ENCODE measurements at places on chromosomes 3 and 15.

DNA sequence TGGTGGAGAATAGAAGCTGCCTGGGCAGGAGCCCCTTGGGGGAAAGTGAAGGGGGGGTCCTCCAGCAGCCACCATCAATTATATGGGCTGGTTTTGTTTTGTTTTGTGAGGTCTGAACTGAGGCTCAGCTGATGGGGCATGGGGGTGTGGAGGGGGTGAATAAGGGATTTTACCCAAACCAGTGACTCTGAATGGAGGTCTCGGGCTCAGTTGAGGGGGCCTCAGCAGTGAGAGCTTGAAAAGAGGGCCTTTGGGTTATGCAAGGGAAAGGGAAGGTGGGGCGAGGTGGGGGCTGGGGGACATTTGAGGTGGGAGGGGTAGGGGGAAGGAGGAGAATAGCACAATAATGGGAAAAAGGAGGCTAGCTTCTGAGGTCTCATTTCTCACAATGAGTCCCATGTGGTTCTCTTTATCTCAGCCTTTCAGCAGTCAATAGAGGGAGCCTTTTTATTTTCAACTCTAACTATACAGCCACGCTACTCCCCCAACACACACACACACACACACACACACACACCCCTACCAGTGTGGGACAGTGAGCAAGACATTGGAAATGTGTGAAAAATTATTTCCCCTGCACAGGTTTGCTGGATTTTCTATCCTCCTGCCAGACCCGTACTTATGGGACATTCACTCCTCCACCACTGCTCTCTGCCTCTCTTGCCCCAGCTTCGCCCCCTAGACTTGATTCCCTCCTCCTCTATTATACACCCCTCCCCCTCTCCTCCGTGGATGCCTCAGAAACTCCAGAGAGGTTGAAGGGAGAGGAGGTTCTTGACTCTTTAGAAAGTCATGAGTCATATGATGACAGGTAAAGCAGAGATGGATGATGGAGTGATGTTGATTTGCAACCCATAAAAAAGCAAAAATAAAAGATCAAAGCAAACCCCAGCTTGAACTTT lies 96.0 kb downstream of the GTPBP8 start:
- no peak overlapping the region for H3K4me3 ChIP-seq
- no peaks in the 10 kb centered on the region for H3K4me1 ChIP-seq
- no peak overlapping the region for H3K27ac ChIP-seq
- no peaks in the 10 kb centered on the region for H3K36me3 ChIP-seq
- H3K27me3 ChIP-seq = no peaks in the 10 kb centered on the region
- no peak for DNase-seq

DNA sequence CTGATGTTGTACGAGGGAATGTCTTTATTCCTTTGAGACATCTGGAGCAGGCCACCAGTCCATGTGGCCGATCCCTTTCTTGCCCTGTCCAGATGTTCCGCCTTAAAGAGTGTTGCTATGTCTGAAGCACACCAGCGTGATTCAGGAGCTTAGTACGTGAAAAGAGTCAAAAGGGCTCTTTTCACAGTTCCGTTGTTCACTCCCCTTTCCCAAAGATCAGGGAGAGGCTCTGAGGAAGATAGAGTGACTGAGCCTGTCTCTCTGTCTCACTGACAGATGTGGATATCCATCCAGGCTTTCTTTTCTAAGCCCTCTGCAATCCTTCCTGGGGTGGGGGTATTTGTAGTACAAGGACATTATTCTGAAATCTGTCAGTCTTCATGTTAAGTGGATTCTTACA lies 262.5 kb upstream of the LRTM1 start:
- no peaks in the 10 kb centered on the region for H3K4me1 ChIP-seq
- H3K4me3 ChIP-seq = no peak overlapping the region
- H3K36me3 ChIP-seq = no peaks in the 10 kb centered on the region
- no peak overlapping the region for H3K27ac ChIP-seq
- DNase-seq = no peak

- H3K27ac ChIP-seq = no peak overlapping the region
- H3K36me3 ChIP-seq = no peaks in the 10 kb centered on the region
- H3K4me1 ChIP-seq = no peaks in the 10 kb centered on the region
- no peaks in the 10 kb centered on the region for H3K27me3 ChIP-seq
Measured at GRCh38 chr3:117114517-117115265, 405.1 kb downstream of the TUSC7 start.

DNA sequence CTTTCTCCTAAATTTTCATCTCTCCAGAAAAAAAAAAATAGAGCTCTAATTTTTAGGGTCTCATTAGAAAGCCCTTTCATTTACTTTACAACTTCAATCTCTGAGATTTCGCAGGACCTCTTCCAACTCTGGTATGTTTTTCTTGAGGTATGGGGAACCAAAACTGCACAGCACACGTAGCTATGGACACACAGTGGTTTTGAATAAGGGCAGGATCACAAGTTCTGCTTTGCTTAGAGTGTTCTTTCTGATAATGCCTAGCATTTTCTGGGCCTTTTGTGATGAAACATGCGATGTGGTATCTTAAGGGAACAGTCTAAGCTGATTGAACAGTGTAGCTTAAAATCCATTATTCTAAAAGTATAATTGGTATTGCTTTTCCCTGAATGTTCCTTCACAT lies 25.3 kb downstream of the ZNF592 start:
- H3K27me3 ChIP-seq = no peaks in the 10 kb centered on the region
- no peak overlapping the region for H3K4me3 ChIP-seq
- DNase-seq = no peak
- peaks cover 10% of the 10 kb centered on the region for H3K36me3 ChIP-seq

DNA sequence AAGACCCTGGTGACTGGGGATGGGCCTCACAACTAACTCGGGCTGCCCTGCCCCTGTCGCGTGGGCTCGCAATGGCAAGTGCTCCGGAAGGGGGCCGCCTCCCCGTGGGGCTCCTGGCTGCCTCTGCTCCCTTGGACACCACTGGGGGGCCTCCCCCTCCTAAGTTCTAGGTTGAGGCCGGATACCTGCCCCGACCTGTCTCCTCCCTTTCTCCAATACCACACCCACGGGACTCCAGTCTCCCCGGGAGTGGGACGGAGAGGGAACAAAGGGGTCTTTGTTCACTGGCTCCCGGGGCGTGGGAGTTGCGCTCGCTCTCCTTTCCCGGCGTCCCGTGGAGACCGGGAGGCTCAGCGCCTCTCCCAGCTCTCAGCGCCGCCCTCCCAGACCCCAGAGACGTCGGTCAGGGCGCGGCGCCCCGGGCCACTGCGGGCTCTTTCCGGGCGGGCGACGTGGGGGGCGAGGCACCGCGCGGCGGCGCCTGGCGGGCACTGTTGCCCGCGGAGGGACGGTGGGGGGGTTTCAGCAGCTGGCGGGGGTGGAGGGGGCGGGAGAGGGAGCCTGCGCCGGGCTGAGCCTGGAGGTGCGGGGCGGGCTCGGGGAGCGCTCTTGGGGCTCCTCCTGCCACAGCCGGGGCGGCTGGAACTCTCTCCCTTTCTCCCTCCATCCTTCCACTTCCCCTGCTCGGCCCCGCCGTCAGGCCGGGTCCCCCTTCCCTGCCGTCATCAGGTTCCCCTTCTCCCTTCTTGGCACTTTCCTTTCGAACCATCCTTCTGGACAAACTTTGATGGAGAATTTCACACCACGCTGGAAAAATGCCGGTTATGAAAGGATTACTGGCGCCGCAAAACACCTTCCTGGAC lies at the start of gene KCNH8:
TSS of gene KCNH8 (plus strand) at position 606 of the 863 bp plus-strand sequence. CDS start at position 816, 210 bp downstream.
- no peak for DNase-seq
- H3K27ac ChIP-seq = no peak within 1 kb of the TSS
- peak within 1 kb of the TSS; percentile 69 for H3K4me3 ChIP-seq
- H3K36me3 ChIP-seq = no peaks in the 10 kb centered on the region

DNA sequence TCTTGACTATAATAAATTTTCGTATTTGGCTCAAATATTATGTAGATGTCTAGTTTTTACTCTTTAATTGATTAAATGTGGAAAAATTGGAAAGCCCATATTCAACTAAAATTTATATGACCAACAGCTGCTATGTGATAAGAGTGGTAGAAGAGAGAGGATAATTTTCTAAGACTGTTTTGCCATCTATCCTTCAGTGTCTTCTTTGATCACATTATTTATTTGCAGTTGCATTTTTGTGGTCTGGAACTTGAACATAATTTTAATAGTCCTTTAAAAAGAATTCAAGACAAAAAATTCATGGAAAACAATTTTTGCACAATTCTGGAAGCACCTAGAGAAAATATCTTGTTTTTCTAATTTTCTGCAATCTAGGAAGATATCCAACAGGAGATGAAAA lies 213.3 kb upstream of the THBS1 start:
- no peaks in the 10 kb centered on the region for H3K36me3 ChIP-seq
- no peak for DNase-seq
- no peak overlapping the region for H3K27ac ChIP-seq
- H3K4me3 ChIP-seq = no peak overlapping the region

- no peak overlapping the region for H3K27ac ChIP-seq
- no peak for DNase-seq
- peaks cover 5% of the 10 kb centered on the region for H3K4me1 ChIP-seq
- no peak overlapping the region for H3K4me3 ChIP-seq
- H3K27me3 ChIP-seq = no peaks in the 10 kb centered on the region
Measured at GRCh38 chr15:72725446-72725845, 39.4 kb downstream of the BBS4 start.

DNA sequence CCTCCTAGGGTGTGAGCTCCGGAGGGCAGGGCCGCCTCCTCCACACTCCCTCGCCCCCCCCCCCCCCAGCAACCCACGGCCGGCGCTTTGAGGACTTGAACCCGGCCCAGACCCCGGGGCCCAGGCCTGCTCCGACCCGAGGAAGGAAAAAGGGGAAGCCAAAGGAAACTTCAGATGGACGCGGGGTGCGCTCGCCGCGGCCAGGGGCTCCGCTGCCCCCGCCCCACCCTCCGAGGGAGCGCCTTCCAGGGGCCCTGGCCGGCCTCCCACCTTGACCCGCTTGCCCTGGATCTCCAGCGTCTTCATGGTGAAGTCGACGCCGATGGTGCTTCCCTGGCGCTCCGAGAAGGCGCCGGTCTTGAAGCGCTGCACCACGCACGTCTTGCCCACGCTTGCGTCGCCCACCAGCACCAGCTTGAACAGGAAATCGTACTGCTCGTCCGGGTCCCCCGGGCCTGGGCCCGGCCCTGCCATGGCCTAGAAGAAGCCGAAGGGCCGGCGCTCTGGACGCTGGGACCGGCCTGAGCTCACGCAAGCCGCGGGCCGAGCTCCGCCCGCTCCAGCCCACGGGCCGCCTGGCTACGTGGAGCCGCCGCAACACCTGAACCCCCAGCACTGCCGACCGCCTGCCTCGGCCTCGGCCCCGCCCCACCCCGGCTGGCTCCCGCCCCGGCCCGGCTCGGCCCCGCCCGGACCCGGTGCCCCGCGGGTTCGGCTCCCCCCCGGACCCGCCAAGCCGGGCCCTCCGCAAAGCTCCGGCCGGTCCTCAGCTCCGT lies 400 bp downstream of the RAB43 start:
- H3K4me3 ChIP-seq = peak overlapping the region; percentile 96
- H3K27me3 ChIP-seq = no peaks in the 10 kb centered on the region
- DNase-seq = no peak
- no peaks in the 10 kb centered on the region for H3K36me3 ChIP-seq
- peak overlapping the region; percentile 99 for H3K27ac ChIP-seq

DNA sequence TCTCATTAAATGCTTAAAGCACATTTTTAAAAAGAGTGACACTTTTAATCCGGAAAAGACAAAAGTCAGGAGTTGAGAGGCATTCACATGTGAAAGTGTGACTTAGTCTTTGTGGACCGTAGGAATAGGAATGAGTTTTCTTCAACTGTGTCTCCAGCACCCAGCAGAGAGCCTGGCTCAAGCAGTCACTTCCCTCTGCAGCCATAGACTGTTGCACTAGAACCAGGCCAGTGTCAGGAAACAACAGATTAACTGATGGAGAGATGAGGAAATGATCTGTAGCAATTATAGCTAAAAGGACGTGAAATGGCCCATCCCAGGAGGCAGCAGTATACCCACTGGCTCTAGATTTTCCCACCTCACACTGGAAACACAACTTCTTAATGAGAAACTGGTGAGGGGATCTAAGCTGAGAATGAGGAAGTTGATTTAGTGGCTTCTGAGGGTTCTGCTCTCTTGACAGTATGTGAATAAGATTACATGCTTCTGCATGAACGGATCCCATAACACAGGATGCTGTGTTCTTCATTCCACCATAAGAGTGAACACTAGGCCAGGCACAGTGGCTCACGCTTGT lies 19.8 kb downstream of the CFAP92 start:
- no peak for DNase-seq
- H3K27ac ChIP-seq = no peak overlapping the region
- no peaks in the 10 kb centered on the region for H3K27me3 ChIP-seq

GRCh38 chr3:156497326-156497725 lies 57.6 kb downstream of the SSR3 start:
- H3K27me3 ChIP-seq = no peaks in the 10 kb centered on the region
- no peak for DNase-seq
- no peak overlapping the region for H3K4me3 ChIP-seq

DNA sequence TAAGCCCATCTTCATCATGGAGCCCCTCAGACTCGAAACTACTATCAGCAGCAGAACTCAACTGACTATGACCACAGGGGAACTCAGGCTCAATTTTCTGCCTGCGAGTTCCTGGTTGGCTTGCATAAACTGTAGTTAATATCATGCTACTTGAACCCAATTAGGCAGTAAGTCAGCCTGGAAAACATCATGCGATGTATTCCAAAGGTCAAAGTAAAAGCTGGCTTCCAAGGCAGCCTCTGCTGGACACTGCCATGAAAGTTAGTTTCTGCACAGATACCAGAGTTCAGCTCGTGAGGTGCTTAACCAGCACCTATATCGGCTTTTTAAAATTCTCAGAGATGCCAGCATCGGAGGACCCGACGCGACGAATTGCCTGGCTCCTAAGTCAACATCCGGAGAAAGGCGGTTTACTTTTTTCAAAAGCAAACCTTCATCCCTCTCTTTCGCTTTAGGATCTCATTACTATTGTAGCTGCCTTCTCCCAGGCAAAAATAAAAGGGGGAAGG lies 3.8 kb downstream of the ANP32A start:
- peaks cover 18% of the 10 kb centered on the region for H3K4me1 ChIP-seq
- H3K27ac ChIP-seq = peak overlapping the region; percentile 99
- H3K36me3 ChIP-seq = no peaks in the 10 kb centered on the region
- peak overlapping the region; percentile 78 for H3K4me3 ChIP-seq
- no peak for DNase-seq

DNA sequence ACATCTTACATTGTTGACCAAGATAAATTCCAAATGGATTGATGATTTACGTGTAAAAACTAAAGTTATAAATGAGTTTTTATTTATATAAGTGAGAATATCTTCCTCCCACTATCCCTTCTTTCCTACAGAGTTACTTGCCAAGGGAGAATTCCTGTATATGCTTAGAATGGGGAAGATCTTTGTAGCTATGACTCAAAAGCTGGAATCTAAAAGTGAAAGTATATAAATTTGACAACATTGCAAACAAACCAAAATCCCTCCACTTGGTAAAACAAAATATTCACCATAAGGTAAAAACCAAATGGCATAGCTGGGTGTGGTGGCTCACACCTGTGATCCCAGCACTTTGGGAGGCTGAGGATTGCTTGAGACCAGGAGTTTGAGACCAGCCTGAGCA lies 52.7 kb upstream of the GCNT3 start:
- DNase-seq = no peak
- peaks cover 5% of the 10 kb centered on the region for H3K4me1 ChIP-seq

DNA sequence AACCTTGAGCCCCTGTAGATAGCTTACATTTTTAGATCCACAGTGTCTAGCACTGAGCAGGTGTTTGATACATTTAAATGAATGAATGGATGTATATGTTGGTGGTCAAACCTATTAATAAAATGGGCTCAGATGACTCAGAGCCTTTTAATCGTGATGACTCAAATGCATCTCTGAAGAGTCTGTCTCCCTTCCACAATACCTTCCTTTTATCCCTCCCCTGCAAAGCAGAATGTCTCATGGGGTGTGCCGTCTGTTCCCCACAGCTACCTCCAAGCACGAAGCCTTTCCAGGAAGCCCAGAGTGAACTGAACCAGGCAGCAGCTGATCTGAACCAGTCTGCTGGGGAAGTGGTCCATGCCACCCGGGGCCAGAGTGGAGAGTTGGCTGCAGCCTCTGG lies 303.5 kb upstream of the TPM1 start:
- H3K27me3 ChIP-seq = no peaks in the 10 kb centered on the region
- H3K4me3 ChIP-seq = no peak overlapping the region
- no peaks in the 10 kb centered on the region for H3K4me1 ChIP-seq
- H3K36me3 ChIP-seq = no peaks in the 10 kb centered on the region
- no peak for DNase-seq

Measured in liver (tissue), 10 donors.